ENCODE measurements at places on chromosomes 7 and 10.
A peak's percentile ranks its signal among the peaks of the same experiment; 100 is the strongest.

DNA sequence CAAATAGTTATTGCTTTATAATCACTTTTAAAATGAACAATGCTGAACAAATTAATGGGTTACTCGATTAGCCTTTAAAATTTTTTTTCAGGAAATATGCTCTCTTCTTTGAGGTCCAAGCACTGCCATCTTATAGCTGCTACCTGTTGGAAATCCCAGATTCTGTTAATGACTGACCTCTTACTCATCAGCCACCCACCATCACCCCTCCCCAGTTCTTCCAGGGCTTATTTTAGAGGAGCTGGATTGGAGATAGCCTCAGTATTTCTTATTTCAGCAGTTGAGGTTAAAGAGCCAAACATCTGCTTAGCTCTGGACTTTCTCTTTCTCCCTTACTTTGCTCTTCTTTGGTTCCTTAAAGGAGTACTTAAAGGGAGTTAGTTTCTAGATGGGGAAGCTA is 420.0 kb downstream of the EXOC4 start:
- no peak for DNase-seq

DNA sequence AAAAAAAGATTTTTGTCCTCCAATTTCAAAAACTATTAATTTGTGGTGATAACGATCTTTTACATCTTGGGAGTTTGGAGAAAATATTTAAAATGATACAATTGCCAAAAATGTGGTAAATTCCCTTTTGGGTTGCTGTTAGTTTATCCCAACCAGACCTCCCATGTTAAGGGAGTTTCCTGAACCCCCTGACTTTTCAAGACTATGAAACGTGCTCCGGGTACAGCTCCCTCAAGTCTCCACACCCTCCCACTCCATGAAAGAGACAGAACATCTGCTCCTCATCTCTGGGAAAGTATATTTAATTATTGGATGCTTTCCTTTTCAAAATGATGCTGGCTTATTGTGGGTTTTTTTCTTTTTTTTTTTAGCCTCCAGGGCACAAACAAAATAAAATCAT is 534.6 kb upstream of the NRP1 start:
- DNase-seq = no peak

DNA sequence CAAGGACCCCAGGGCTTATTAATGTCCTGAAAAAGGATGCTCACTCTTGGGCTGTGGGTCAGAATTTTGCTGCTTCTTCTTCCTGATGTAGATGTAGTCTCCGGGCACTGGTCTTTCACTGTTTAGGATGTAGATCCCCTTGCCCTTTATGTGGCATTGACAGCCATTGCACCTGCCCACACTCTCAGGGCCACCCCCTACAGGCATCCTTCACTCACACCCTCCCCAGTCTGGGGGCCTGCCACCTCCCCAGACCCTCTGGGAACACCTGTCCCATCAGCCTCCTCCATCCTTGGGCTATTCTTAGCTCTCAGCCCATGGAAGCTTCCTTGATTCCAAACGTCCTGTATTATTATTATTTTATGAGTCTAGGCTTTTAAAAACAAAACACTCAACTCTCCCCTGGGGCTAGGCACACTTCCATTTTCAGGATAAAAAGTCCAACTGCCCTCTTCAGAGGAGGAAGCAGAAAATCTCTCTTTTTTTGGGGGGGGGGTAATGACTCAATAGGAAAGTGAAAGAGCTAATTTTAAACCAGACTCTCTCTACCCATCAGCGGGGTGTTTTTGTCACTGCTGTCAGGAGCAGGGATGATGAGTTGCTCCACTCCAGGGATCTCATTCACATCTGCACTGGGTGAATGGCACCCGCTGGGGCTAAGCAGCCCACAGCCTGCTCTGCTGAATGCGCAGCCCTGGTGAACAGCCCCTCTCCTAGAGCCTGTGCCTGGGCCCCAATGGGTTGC is 11.5 kb upstream of the KLRG2 start:
- no peak for DNase-seq

- no peak for DNase-seq
Observed at GRCh38 chr10:14047431-14047830, 283.3 kb downstream of the FRMD4A start.

GRCh38 chr10:77782328-77783061 is 144.1 kb downstream of the DLG5 start:
- no peak for DNase-seq

DNA sequence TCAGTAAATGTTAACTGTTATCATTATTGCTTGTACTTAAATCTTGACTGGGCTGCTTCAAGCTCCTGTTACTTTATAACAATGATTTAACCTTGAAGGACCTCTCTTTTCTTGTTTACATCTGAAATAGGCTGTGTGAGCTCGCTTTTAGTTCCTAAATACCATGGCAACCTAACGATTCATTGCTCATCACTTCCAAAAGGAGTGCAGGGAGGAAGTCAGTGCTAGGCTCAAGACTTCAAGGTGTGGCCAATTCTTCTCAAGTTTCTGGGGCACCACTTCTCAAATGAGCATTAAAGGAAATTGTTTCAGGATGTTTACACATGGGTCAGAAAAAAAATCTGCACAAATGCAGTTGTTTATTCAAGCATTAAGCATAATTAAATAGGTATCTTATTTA is 284.2 kb downstream of the MTERF1 start:
- DNase-seq = no peak

- DNase-seq = no peak
Observed at GRCh38 chr7:4043988-4044387, 638.1 kb upstream of the FOXK1 start.

GRCh38 chr10:30583778-30584415 is 45.7 kb downstream of the LYZL2 start:
- DNase-seq = peak; percentile 64

- peak; percentile 43 for DNase-seq
Observed at GRCh38 chr7:86643561-86644281, at the start of gene GRM3. Gene GRM3, plus strand, starts transcription at chr7:86643909. Its CDS starts 121,237 bp downstream, at chr7:86765146.

All from Right ventricle myocardium superior (tissue), 1 donor.